ENCODE measurements at places on chromosomes 4 and X.

GRCh38 chrX:153361781-153362397, 27.9 kb downstream of the ZNF275 start:
- no peak for DNase-seq

DNA sequence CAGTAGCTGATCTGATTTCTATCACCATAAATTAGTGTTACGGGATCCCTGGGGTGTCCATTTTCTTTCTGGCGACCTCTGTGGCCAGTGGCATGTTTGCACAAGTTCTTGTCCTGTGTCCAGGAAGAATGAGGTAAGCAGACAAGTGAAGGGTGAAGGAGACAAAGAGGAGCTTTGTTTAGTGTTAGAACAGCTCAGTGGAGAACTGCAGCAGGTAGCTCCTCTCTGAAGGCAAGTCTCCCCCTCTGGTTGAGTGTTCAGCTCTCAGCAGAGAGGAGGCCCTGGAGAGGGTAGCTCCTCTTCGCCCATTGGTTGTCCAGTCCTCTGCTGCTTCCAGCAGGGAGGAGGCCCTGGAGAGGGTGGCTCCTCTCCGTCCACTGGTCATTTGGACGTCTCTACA, 47.2 kb downstream of the DMP1 start:
- DNase-seq: no peak

- peak; percentile 90 for DNase-seq
Measured at GRCh38 chrX:49184294-49185281, 1.6 kb downstream of the PRICKLE3 start.

- no peak for DNase-seq
Measured at GRCh38 chr4:159551281-159551680, 448.4 kb downstream of the RAPGEF2 start.

DNA sequence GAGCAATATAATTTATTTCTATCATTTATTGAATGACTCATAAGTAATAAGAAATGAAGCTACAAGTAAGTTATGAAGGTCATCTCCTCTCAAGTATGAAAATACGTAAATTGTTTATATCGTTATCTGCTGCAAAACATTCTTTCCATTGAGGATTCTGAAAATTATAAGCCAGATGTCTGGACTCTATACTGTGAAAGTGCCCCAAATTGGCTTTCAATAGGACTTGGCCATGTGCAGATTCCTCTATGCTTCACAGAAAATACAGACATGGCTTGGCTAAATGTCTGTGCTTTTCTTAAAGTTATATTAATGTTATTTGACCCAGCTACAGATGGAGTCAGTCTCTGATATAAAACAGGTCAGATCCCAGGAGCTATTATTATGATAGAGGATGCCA, 2109.9 kb upstream of the AGA start:
- DNase-seq: no peak

DNA sequence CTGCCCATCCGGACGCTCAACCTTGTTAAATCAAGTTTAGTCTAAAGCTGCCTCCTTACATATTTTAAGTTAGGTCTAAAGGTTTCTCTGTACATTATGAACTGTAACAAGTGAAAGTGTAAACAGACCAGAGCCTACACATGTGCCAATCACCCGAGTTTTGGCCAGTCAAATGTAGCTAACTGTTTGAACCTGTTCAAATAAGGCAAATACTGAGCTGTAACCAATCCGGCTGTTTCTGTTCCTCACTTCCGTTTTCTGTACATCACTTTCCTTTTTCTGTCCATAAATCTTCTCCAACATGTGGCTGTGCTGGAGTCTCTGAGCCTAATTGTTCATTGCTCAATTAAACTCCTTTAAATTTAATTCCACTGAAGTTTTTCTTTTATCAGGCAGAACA, 113.3 kb upstream of the SHISA3 start:
- DNase-seq: no peak

DNA sequence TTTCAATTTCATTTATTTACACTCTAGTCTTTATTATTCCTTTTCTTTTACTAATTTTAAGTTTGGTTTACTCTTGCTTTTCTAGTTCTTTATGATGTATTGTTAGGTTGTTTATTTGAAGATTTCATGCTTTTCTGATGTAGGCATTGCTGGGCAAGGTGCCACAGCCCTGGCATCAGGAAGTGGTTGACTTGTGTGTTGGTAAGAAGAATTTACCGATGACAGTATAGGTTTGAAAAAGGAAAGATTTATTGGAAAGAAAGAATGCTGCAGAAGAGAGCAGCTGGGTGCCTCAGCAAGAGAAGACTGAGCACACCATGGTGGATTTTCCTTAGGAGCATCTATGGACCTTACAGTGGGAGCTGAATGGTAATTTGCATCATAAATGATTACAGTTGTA, 153.2 kb downstream of the KLF8 start:
- no peak for DNase-seq

DNA sequence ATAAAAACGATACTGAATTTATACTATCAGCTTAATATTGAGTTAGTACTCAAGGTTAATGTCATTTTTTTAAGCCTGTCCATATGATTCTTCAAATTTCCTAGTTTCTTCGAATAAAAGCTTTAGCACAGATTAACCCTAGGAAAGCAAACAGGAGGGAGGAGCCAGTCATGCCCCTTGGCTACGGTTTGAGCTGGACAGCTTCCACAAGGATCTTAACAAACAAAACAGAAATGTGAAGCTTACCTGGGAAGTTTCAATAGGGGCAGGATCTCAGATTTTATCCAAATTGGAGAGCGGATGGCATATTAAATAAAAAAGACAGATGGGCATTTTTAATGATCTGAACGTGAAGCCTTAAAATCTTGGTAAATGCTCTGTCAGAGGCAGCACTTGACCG, 2.3 kb downstream of the NWD2 start:
- no peak for DNase-seq

DNA sequence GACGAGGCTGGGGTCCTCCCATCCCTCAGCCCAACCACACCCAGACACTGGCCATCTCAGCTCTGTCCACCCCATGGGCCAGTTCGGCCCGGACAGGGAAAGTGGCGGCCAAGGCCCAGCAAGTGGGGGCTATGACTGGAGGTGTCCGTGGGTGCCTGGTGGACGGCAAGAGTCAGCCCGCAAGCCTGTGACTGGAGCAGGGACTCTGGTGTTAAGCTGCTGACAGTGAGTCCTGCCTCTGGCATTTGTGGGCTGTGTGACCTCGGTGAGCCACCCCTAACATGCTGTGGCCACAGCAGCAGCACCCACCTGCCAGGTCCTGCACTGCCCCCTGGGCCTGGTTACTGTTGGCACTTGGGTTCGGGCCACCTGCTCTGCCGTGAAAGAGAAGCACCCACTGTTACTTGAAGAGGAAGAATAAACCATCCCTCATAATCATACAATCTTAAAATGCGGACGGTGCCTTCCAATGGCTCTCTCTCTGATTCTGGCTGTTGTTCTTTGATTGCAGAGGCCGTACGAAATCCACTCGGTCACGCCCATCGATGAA, 252.0 kb downstream of the EVC2 start:
- DNase-seq: no peak

DNA sequence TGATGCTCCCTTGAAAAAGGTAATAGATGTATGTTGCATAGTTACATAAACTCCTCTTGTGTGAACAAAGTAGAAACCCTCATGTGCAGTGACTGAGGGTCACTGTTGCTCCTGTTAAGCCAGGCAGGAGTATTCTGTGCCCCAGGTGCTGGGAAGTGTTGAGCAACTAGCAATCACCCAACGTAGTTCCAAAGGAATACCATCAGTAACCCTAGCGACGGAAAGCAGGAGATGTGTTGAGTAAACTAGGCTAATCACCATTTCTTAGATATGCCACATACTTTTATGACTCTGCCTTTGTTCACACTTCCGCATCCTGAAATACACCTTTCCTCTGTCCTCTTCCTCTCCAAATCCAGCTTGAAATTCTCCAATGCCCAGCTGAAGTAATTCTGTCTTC, 50.9 kb upstream of the TAB3 start:
- no peak for DNase-seq

GRCh38 chr4:179941911-179942310, 2301.3 kb upstream of the TENM3 start:
- no peak for DNase-seq

DNA sequence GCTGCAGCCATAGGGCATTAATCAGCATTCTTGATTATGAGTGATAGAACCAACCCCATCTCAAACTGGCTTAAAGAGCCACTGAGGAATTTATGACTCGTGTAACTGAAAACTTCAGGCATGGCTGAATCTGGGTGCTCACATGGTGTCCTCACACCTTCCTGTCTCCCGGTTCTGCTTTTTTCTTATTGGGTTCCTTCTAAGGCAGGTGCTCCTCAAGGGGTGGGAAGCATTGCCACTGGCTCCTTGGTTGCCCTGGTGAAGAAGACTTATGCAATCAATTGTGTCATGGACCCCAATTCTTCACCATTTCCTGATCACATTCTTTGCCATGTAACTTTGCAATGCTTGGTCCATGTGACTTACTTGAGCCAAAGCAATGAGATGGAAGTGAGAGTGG, 4.3 kb upstream of the ZCCHC4 start:
- no peak for DNase-seq

GRCh38 chr4:3385711-3386420, 55.9 kb upstream of the HGFAC start:
- no peak for DNase-seq

GRCh38 chr4:14863418-14864364, 138.6 kb upstream of the CPEB2 start:
- no peak for DNase-seq

GRCh38 chr4:14375816-14376215, 626.5 kb upstream of the CPEB2 start:
- DNase-seq: no peak

GRCh38 chr4:18422685-18423084, 401.1 kb upstream of the LCORL start:
- DNase-seq: no peak

DNA sequence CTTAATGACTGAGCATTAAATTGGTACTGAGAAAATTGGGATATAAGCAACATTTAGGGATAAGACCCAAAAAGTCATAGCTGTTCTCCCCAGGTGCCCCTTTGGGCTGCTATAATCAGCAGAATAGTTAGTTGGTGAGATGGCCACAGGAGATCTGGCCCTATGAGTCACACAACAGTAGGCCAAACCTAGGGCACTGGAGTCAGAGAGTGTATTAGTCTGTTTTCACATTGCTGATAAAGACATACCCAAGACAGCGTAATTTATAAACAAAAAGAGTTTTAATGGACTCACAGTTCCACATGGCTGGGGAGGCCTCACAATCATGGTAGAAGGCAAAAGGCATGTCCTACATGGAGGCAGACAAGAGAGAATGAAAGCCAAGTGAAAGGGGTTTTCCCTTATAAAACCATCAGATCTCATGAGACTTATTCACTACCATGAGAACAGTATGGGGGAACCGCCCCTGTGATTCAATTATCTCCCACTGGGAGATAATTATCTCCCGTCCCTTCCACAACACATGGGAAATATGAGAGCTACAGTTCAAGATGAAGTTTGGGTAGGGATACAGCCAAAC, 338.3 kb upstream of the NR3C2 start:
- no peak for DNase-seq

DNA sequence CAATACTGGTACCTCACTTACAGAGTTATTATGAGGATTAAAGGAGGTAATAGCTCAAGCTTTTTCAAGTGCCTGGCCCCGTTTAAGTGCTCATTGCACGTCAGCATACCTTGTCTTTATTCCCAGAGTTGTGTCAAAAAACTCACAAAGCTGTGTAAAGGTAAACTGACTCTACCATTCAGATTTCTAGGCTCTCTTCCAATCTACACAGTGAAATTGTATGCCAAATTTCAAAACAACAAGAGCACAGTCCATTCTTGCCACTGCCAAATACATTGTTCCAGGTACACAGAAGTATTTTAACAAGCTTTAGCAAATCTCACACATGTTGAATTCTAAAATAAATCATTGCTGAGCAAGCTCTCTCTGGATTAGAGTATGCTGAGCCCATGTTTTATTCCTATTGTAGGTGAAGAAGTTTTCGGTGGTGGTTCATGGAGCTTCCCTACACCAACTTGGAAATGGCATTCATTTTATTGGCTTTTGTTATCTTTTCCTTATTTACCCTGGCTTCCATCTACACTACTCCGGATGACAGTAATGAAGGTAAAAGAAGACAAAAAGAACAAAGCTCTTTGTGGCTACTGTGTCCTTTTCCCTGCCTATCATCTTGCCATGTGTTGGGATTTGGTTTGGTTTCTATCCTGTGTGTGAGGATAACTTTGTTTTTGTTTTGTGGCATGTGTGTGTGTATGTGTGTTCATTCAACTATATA, 16.2 kb downstream of the SMIM31 start:
- DNase-seq: peak; percentile 44

DNA sequence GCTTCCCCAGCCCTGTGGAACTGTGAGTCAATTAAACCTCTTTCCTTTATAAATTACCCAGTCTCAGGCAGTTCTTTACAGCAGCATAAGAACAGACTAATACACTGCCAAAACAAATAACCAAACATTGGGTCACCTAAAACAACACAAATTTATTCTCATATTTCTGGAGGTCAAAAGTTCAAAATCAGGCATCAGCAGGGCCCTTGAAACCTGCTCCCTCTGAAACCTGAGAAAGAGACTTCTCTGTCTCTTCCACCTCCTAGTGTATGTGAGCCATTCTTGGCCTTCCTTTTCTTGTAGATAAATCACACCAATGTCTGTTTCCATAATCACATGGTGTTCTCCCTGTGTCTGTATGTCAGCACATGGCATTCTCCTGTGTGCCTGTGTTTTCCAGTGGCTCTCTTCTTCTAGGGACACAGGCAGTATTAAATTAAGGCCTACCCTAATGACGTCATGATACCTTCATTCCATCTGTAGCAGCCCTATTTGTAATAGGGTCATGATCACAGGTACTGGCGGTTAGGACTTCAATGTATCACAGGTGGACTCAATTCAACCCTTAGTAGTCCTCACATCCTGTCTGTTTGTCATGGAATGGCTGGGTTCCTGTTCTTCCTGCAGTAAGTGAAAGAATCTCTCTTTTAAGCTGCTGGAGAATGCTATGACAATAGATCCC, 147.3 kb upstream of the CLNK start:
- no peak for DNase-seq

GRCh38 chr4:76984788-76985211, 35.2 kb downstream of the SEPTIN11 start:
- peak; percentile 83 for DNase-seq

DNA sequence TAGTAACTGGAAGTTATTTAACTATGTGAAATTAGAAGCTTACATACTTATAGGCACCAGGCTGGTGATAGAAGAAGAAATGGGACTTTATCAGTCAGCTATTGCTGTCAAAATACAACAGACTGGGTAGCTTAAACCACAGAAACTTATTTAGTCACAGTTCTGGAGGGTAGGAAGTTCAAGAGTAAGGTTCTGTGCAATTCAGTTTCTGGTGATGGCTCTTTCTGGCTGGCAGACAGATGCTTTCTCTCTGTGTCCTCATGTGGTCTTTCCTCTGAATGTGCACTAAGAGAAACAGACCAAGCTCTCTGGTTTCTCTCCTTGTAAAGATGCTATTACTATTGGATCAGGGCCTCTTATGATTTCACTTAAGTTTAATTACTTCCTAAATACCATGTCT, 92.1 kb upstream of the ANKRD50 start:
- DNase-seq: no peak

GRCh38 chr4:7124689-7125442, 57.0 kb upstream of the GRPEL1 start:
- peak; percentile 48 for DNase-seq
